Cardiac fibroblast (primary cell): ENCODE measurements at places on chromosomes 5 and 9.
A peak's percentile ranks its signal among the peaks of the same experiment; 100 is the strongest.

- no peak for DNase-seq
These were observed 336.3 kb downstream of the IRX1 start for GRCh38 chr5:3931976-3932375.

- peak; percentile 67 for DNase-seq
These were observed 547.2 kb downstream of the LRRC70 start for GRCh38 chr5:63125862-63126261.

GRCh38 chr5:142686210-142686734, 382 bp upstream of the FGF1 start:
- DNase-seq, result peak; percentile 20

- DNase-seq, result no peak
These were observed 60.4 kb downstream of the FREM1 start for GRCh38 chr9:14849851-14850250.

DNA sequence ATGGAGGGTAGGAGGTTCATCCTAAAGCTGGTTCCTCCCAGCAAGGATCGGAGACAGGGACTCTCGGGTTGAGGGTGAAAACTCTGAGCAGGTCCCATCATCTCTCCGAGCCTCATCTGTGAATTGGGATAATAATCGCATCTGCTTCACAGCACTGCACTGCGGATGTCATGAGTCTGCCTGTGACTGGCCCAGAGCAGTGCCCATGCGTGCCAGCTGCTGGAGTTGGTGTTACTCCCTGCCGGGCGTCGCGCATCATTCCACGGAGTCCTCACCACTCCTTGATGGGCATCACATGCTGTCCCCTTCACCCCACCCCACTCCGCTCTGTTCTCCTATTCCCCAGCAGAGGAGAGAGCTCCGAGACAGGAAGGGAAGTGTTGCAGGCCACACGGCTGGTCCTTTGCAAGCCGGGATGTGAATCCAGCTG, 35.1 kb upstream of the ORM1 start:
- no peak for DNase-seq

DNA sequence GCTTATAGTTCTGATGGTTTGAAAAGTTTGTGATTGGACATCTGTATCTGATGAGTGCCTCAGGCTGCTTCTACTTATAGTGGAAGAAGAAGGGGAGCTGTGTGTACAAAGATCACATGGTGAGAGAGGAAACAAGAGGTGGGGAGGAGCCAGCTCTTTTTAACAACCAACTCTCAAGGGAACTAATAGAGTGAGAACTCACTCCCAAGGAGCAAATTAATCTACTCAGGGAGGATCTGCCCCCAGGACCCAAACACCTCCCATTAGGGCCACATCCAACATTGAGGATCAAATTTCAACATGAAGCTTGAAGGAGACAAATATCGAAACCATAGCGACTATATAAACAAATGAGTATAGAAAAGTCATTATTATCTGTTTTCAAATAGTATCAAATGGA, 64.7 kb upstream of the PRLR start:
- DNase-seq, result no peak

DNA sequence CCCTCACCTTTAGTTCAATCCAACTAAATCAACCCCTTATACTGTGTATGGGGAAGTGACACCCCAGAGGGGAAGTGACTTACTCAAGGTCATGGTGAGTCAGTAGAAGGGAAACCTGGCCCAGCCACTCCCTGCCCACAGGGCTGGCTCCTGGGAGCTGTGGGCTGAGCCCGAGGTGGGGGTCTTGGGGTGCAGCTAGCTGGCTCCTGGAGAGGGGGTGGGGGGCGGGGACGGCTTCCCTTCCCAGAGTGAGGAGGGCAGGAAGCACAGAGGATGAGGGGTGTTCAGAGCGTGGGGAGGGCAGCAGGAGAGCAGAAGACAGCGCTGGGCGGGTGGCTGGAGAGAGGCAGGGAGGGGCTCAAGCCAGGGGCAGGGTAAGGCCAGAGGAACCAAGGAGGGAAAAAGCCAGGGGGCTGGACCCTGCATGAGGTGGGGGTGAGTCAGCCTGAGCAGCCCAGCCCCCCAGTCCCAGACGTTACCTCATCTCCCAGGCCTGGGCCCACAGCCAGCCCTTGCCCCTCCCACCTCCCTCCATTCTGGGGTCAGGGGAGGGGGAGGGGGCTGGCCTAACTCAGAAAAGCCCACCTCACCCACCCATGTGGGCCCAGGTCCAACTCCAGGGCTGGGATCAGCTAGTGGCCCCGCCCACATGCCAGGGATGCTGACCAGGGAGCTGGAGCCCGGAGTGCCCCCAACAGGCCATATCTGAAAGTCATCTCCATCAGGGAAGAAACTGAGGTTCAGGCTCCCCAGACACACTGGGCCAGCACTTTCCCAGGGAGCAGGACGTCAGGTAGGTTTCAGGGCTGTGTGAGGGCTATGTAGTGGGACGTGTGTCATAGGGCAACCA, 2.8 kb downstream of the PDLIM7 start:
- DNase-seq, result peak; percentile 97

DNA sequence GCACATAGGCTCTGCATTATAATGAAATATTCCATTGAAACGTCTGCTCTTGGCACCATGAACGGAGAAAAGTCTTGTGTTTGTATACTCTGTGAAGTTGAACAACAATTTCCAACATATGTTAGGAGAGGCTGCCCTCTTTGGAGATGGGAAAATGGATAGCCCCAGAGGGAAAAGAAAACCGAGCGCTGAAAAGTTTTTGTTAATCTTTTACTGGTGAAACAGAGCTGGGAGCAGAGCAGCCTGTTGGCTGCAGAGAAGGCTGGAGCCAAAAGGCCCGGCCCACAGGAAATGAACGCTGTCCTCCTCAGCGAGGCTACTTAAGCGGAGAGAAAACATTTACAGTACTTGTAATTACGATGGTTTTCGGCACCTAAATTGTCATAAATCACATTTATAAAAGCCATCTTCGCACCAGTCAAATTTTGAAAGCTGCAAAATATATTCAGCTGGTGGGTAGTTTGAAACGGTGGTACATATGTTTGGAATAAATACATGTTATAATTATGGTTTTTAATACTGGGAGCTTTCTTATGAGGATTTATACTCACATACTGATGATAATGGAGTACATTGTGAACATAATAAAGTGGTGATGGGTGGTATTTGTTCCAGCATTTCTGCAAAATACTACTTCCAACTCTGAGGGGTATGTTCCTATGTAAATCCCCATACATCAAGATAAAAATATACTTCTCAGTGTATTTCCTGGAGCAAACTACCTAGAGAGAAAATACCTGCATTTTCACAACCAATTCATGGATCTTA, 129.6 kb upstream of the CNTLN start:
- DNase-seq, result peak; percentile 85

DNA sequence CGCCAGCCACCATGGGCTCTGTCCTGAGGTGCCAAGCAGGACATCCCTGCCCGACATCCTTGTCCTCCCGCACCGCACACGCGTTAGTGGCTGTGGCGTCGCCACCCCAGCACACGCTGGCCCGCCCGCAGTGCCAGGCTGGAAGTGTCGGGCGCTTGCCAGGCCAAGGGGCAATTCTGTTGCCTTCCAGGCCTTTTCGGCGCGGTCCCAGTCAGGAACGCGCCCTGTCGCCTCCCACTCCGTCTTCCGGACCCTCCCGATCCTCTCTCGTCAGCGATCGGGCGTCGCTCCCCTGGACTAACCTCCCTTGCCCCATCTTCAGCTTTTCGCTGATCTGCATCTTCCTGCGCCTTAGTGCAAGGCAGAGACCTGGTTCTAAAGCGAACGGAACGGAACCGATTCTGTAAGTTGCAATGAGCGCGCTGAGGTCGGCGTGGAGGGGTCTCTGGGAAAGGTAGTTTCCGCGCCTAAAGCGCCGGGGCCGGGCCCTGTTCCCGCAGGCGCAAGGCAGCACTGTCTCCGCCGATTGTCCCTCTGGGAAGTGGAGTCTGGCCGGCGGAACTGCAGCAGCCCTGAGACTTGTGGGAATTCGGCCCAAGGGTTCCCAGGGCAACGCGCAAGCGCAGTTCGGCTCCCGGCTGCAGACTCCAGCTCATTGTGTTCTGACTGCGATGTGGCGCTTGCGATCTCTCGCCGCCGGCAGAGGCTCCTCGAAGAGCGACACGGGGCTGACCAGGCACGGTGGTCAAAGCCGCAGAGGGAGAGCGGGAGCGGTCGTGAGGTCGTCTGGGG, at the start of gene ZNF454:
Gene ZNF454, plus strand, starts transcription at position 630 of the 792 bp plus-strand sequence. CDS start 1,594 bp downstream, outside the sequence.
- peak; percentile 88 for DNase-seq

GRCh38 chr5:156942064-156942463, 21.0 kb downstream of the TIMD4 start:
- no peak for DNase-seq

GRCh38 chr5:27682600-27682999, 644.2 kb upstream of the CDH9 start:
- peak; percentile 14 for DNase-seq

- peak; percentile 81 for DNase-seq
These were observed 132.0 kb upstream of the C6 start for GRCh38 chr5:41345295-41345694.

- no peak for DNase-seq
These were observed 19.0 kb downstream of the ATOX1 start for GRCh38 chr5:151739395-151739794.

DNA sequence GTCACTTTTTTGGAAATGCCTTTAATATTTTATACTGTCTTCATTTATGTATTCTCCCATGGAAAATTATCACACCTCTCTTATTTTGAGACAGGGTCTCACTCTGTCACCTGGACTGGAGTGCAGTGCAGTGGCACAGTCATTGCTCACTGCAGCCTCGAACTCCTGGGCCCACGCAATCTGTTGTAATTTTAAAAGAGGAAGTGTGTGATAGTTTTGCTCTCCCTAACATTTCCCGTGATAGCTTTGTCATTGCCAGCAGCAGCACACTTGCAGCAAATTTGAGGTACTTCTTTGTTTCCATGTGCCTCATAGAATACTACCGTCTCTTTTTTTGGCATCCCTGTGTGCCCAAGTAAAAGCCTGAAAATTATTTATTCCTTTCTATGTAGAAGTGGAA, 103.5 kb downstream of the RNF180 start:
- DNase-seq, result no peak

- DNase-seq, result no peak
These were observed 50.8 kb upstream of the IRX4 start for GRCh38 chr5:1933364-1934055.

DNA sequence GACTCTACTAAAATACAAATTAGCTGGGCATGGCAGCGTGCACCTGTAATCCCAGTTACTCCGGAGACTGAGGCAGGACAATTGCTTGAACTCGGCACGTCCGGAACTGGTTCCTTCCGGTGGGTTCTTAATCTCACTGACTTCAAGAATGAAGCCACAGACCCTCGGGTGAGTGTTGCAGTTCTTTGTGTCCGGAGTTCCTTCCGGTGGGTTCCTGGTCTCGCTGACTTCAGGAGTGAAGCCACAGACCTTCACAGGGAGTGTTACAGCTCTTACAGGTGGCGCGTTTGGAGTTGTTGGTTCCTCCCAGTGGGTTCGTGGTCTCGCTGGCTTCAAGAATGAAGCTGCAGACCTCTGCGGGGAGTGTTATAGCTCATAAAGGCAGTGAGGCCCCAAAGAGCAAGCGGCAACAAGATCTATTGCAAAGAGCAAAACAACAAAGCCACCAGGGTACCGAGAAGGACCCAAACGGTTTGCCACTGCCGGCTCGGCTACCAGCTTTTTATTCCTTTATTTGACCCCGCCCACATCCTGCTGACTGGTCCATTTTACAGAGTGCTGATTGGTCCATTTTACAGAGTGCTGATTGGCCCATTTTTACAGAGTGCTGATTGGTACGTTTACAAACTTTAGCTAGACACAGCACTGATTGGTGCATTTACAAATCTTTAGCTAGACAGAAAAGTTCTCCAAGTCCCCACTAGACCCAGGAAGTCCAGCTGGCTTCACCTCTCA, 28.6 kb upstream of the SLC6A19 start:
- no peak for DNase-seq

DNA sequence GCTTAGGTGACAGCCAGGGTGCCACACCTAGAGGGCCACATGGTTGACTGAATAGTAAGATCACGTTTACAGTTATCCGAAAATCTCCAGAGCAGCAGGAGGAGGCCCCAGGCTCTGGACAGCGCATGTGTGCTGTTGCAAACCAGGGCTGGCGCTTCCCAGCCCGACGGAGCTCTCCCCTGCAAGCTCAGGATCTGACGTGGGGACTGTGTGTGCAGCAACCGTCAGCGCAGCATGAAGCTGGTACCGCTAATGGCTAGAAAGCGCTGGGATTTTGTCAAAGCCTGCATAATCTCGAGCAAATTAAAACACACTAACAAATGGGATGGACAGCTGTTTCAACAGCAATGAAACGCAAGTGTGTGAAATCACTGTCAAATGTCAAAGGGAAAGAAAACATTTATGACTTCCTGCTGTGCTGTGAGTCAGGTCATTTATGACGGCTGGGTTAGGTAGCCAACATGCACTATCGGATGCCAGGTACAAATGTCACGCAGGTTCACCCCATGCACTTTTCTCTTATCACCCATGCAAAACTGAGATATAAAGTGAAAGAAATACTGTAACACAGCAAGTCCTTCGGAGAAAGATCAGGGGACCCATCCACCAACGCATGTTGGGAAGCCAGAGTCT, 7.5 kb downstream of the SURF4 start:
- no peak for DNase-seq

DNA sequence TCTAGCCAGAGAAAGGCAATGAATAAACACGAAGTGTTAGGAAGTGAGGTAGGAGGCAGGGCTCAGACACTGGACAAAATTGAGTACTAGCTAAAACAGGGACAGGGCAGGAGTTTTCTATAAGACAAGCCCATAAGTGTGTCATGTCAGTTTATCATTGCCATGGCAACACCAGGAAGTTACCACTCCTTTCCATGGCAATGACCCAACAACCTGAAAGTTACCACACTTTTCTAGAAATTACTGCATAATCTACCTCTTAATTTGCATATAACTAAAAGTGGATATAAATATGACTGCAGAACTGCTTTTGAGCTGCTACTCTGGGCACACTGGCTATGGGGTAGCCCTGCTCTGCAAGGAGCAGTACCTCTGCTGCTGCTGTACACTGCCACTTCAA, 442.5 kb upstream of the COX7C start:
- DNase-seq, result no peak

DNA sequence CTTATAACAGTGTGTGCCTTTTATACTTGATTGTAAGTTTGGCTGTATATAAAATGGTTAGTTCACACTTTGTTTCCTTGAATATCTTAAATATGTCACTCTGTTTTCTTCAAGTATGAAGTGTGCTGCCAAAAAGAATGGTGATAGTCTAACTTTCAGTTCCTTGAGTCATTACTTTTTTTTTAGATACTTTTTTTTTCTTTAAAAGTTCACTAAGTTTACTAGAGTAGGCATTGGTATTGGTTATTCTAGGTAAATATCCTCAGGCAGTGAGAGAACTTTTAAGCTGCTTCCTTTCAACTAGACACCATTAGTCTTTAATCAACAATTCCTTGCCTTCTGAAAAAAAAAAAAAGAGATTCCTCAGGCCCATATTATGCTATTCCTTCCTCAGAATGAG, 41.9 kb downstream of the SPEF2 start:
- DNase-seq, result no peak

DNA sequence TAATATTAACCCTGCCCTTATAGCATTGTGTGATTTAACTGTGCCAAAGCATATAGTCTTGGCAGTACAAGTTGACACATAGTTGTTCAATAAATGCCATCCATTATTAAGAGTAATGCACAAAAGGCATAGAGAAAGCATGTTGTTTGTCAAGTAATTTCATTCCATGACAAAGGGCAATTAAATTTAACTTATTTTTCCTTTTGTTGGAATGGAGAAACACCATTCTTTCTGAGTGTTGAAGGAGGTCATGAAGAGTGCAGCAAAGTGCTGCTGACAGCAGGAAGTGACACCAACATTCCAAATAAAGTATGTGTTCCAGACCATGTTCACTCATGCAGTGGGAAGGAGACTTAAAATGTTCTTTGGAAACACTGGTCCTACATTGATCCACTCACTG, 29.1 kb downstream of the ANKDD1B start:
- DNase-seq, result peak; percentile 91

GRCh38 chr9:12790883-12791282, 16.1 kb downstream of the LURAP1L start:
- DNase-seq, result no peak
